ENCODE measurements at places on chromosomes 1 and 21.

GRCh38 chr1:151867765-151868411 lies 14.4 kb upstream of the THEM5 start:
- no peaks in the 10 kb centered on the region for H3K4me1 ChIP-seq
- no peaks in the 10 kb centered on the region for H3K36me3 ChIP-seq
- H3K4me3 ChIP-seq, result no peak overlapping the region

DNA sequence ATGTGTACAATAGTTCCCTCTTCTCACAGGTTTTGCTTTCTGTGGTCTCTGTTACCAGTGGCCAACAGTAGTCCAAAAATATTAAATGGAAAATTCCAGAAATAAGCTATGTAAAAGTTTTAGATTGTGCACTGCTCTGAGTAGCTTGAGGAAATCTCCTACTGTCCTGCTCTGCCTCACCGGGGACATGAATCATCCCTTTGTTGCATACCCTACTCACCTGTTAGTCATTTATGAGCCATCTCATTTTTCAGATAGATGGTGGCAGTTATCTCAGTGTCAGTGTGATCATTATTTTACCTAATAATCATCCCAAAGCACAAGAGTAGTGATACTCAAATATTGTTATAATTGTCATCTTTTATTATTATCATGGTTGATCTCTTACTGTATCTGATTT lies 688.1 kb downstream of the PLA2G4A start:
- H3K4me3 ChIP-seq, result no peak overlapping the region
- no peaks in the 10 kb centered on the region for H3K4me1 ChIP-seq

GRCh38 chr1:244665771-244666217 lies 12.9 kb downstream of the DESI2 start:
- no peaks in the 10 kb centered on the region for H3K36me3 ChIP-seq
- no peaks in the 10 kb centered on the region for H3K27me3 ChIP-seq
- H3K27ac ChIP-seq, result no peak overlapping the region
- no peak overlapping the region for H3K4me3 ChIP-seq
- no peaks in the 10 kb centered on the region for H3K4me1 ChIP-seq

DNA sequence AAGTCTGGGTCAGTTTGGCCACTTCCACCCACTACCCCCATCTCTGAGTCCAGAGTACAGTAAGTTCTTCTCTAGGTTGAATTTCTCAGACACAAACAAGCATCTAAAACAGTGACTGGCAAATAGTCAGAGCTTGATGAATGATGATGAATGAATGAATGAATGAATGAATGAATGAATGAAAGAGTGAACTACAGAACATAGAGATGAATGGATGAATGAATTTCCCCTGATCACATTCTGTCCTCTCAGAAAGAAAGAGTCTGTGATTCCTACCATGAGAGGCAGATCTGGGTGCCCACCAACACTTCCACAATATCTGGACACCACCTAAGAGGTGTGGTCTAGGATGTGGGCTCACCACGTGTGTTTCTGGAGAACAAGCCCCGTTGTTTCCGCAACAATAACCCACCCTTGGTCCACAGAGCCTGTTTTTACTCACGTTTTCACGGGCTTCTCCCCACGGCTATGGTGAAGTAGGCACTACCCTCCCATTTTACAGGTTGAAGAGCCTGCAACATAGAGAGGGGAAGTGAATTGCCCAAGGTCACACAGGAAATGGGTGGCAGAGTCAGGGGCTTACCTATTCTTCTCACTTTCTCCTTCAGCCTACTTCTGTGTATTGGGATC lies 40.2 kb upstream of the IFFO2 start:
- peaks cover 10% of the 10 kb centered on the region for H3K4me1 ChIP-seq
- peak; percentile 13 for DNase-seq
- peak overlapping the region; percentile 89 for H3K27ac ChIP-seq
- H3K36me3 ChIP-seq, result no peaks in the 10 kb centered on the region
- H3K4me3 ChIP-seq, result no peak overlapping the region

DNA sequence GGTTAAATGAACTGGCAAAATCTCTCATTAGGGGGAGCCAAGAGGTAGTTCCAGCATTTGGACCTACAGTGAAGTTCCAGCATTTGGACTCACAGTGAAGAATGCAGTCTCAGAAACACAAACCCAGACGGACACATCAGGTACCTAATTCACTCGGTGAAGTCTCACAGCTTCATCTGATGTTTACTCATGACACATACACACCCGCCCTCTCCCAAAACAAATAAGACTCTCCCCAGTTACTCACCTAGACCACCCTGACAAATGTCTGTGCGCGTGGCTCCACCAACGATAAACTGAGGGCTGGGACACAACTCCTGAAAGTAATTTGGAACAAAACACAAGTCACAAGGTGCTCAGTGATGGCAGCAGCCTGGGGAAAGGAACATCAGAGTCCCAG lies 11.4 kb downstream of the CAPN8 start:
- peak overlapping the region; percentile 54 for H3K27ac ChIP-seq
- no peak for DNase-seq
- no peak overlapping the region for H3K4me3 ChIP-seq
- H3K4me1 ChIP-seq, result no peaks in the 10 kb centered on the region

GRCh38 chr1:24111996-24112779 lies at the start of gene MYOM3:
TSS of gene MYOM3 (minus strand) at chr1:24112135. CDS start at chr1:24108636, 3,499 bp downstream.
- H3K4me1 ChIP-seq, result no peaks in the 10 kb centered on the region
- H3K36me3 ChIP-seq, result no peaks in the 10 kb centered on the region
- H3K27ac ChIP-seq, result peak within 1 kb of the TSS; percentile 87
- no peak within 1 kb of the TSS for H3K4me3 ChIP-seq
